ENCODE measurements at places on chromosomes 3 and 15.

DNA sequence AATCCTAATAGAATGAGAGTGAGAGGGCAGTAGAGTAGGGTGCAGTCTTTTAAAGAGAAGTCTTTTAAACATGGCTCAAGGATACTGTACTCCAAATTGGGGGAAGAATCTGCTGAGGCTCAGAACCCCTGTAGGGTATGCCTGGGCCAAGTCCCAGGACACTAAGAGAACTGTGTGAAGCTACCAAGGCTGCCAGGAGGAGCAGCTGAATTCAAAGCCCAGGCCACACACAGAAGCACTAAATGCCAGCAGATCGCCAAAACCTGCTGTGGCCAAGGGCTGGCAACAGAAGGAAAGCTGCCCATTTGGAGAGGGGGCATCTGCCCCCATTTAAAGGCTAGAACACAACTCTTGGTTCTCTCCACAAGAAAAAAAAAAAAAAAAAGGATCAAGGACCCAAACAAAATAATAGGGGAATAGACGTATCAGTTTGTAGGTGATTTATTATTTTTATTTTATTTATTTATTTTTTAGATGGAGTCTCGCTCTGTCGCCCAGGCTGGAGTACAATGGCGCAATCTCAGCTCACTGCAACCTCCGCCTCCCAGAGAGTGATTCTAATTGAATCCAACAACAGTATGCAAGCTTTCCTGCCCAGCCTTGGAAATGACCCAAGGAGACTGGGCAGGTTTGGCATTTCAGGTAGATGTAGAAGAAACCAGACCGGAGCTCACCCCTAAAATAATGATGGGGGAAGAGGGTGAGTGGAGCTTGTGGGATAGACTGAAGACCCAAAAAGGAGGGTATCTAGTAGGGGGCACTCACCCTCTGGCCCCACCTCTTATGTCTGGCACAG is 279.0 kb upstream of the WNT5A start:
- DNase-seq: no peak

GRCh38 chr3:10485380-10485779 is 20.0 kb downstream of the ATP2B2 start:
- no peak for DNase-seq

- DNase-seq: no peak
Measured at GRCh38 chr3:140370686-140371085, 307.2 kb upstream of the TRIM42 start.

DNA sequence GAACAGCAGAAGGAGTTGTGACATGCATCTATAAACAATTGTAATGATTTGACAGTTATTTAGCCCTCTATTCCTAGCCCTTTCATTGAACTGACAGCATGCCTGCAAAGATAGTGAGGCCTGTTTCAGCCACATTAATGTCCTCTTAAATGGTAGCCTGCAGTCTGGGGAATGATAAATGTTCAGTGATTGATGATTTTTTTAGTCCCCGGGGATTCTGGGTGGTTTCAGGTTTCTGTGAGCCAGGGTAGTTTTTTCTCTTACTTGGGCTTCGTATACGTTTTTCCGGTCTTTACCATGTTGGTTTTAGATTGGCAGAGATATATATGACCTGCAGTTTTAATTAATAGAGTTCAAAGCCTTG is 172.0 kb downstream of the TCF12 start:
- no peak for DNase-seq

- no peak for DNase-seq
Measured at GRCh38 chr3:123096126-123096525, 29.3 kb downstream of the PDIA5 start.

GRCh38 chr15:70765504-70766281 is 2.3 kb upstream of the UACA start:
- no peak for DNase-seq
